ENCODE measurements at places on chromosomes 6 and 20. TPM values are rescaled to one million over a fixed set of nuclear protein-coding genes. Genes with fewer than 3 reads are reported as not detected.

DNA sequence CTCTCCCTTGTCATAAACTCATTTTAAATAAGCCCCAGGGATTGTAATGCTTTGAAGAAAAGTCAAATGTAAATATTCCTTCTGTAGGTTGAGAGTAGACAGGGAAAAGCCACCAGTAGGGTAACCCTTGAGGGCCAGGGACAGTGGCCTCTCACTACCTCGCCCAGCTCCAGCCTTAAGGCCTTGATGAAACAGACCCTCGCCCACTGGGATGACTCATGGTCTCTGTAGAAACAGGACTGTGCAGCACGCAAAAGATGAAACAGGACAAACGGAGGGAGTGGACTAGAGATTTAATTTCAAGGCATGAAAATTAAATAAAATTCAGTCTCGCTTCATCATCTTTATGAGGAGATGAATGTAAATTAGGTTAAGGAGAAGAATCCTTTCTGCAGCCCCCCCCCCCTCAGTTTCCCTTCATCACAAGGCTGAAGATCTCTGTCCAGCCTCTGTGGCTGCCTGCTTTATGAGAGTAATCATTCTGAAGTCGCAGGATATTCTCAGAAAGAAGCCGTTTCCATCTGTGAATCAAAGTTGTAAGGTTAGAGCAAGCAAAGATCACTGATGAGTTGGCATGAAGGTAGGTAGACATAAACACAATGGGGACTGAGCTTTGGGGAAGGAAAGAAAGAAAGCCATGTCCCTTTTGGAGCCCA lies 60.4 kb downstream of the TMEM200A start:
- no peak for DNase-seq

- no peak for DNase-seq
Measured at GRCh38 chr20:63177785-63178445, 38.0 kb downstream of the YTHDF1 start.

DNA sequence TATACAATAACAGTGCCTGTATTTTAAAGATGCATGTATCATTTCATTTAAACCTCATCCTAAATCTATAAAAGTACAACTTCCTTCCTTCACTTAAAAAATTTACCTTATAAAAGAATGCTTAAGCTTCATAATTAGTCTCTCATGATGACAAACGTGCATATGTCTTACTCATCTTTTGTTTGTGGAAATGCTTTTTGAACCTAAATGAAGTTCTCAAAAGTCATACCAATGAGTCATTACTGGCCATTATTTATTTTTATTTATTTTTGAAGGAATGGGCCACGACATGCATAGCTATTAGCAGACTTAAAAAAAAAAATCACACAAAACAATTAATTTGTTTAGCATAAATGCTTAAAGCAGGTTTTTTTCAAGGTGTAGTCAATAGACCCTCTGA lies 3.7 kb downstream of the TFB1M start:
- no peak for DNase-seq

MRPL18 gene
- total RNA-seq, result 48.1 TPM

KCNQ2 gene
- total RNA-seq, result not detected

- no peak for DNase-seq
Measured at GRCh38 chr20:24704899-24705298, 235.5 kb downstream of the SYNDIG1 start.

ASIP gene
- not detected for total RNA-seq
